ENCODE measurements at places on chromosomes 7 and 10. TPM values are rescaled to one million over a fixed set of nuclear protein-coding genes. Genes with fewer than 3 reads are reported as not detected.
A peak's percentile ranks its signal among the peaks of the same experiment; 100 is the strongest.

DNA sequence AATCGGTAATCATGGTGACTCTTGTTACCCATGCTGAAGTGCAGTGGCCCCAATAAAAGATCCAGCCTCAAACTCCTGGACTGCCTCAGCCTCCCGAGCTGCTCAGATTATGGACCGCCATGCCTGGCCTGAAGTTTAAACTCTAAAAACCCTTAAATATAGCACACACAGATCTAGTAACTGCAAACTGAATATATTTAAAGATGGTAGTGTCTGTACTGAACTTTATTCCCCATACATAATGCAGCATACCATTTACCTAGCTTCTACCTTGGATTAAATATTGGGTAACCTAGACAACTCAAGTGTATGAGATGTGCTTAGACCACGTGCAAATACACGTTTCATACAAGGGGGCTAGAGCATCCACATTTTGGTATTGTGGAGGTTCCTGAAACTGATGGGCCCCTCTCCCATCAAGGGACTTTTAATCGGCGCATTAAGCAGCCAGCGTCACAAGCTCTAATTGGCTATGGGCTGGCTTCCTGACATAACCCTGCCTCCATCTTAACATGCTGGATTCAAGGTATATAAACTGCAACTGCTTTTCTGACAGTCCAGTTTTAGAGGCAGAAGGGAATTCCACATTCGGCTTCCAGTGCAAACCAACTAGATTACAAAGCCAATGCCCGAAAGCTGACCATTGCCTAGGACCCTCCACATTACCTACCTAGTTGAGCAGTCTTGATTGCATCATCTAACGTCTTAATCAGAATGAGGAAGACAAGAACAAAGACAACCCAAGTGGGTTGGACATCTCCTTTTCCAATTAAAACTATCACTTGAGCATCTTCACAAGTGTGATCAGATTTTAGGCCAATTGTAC is 13.0 kb downstream of the HNRNPA2B1 start:
- peaks cover 3% of the 10 kb centered on the region for H3K4me1 ChIP-seq
- no peak overlapping the region for H3K4me3 ChIP-seq
- peaks cover 53% of the 10 kb centered on the region for H3K36me3 ChIP-seq
- no peak for DNase-seq
- no peak overlapping the region for H3K27ac ChIP-seq

GRCh38 chr10:123166618-123167017 is 12.4 kb downstream of the BUB3 start:
- DNase-seq, result no peak
- H3K27me3 ChIP-seq, result no peaks in the 10 kb centered on the region
- H3K4me3 ChIP-seq, result no peak overlapping the region
- no peak overlapping the region for H3K27ac ChIP-seq
- peaks cover 56% of the 10 kb centered on the region for H3K36me3 ChIP-seq

DNA sequence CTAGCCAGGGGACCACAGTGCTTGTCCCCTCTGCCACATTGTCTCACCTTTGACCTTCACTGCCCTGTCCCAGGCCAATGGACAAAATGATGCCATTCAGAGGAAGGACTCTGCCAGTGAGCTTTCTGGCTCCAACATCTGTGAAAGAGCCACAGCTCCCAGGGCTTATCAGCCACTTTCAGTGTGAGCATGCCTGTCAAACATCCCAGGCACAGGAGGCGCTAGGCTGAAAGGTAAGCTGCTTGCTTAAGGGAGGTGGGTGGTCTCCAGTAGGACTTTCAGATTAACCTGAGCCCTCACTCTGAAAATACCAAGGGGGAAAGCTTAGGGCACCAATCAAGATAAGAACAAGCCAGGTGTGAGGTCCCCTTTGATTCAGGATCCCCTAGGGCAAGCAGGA is 59.8 kb upstream of the GDF10 start:
- no peaks in the 10 kb centered on the region for H3K4me1 ChIP-seq
- DNase-seq, result no peak

- no peak overlapping the region for H3K27ac ChIP-seq
- H3K4me3 ChIP-seq, result no peak overlapping the region
- H3K27me3 ChIP-seq, result no peaks in the 10 kb centered on the region
- peak; percentile 28 for DNase-seq
- no peaks in the 10 kb centered on the region for H3K4me1 ChIP-seq
Measured at GRCh38 chr7:37052705-37053104, 328.4 kb upstream of the AOAH start.

ELAPOR2 gene
- total RNA-seq, result 6.2 TPM

GRCh38 chr7:94272821-94273583 is 121.7 kb upstream of the COL1A2 start:
- H3K27ac ChIP-seq, result no peak overlapping the region
- no peaks in the 10 kb centered on the region for H3K36me3 ChIP-seq
- no peak for DNase-seq
- H3K4me1 ChIP-seq, result no peaks in the 10 kb centered on the region
- no peaks in the 10 kb centered on the region for H3K27me3 ChIP-seq

DNA sequence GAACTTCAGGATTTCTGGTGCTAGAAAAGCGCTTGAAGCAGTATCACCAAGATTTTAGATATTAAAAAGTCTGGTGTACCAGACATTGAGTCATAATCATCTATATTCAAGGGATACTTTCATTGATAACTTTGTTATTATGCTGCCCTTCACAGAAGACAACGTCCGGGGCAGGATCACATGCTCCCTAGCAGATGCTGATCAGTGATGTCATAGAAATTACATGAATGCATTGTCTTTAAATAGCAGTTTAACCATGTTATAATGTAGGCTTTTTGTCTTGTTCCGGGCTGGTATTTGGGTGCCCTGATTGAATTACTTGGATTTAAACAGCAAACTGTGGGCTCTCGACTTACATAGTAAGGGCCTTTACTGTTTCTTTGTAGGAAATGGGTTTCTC is 54.0 kb downstream of the VWA2 start:
- no peaks in the 10 kb centered on the region for H3K4me1 ChIP-seq
- H3K27ac ChIP-seq, result no peak overlapping the region
- peaks cover 3% of the 10 kb centered on the region for H3K36me3 ChIP-seq
- no peak overlapping the region for H3K4me3 ChIP-seq

DNA sequence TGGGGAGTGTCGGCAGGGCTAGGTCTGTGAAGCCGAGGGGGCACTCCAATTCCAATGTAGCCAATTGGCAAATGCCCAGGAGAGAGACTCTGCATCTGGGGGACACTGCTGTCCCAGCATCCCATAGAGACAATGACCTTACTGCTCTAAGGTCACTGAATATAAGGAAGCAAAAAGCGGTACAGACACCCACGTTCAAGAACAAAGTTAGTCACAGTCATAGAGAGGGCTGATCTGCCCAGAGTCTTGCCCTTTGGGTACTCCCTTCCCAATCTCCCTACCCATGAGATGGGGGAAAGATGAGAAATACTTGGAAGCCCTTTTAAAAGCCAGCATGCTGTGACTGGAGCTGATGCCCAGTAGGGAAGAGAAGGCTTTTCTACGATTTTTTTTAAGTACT is 76.3 kb upstream of the GSDME start:
- no peak overlapping the region for H3K4me3 ChIP-seq
- peak overlapping the region; percentile 63 for H3K27ac ChIP-seq
- H3K27me3 ChIP-seq, result no peaks in the 10 kb centered on the region
- H3K36me3 ChIP-seq, result peaks cover 37% of the 10 kb centered on the region

FMC1 gene
- total RNA-seq, result 5.1 TPM

MEIG1 gene
- not detected for total RNA-seq

OR6B1 gene
- not detected for total RNA-seq

GRCh38 chr7:1046722-1047679 is 2.7 kb downstream of the GPR146 start:
- H3K27me3 ChIP-seq, result peaks cover 3% of the 10 kb centered on the region
- peaks cover 56% of the 10 kb centered on the region for H3K4me1 ChIP-seq
- no peaks in the 10 kb centered on the region for H3K36me3 ChIP-seq

DNA sequence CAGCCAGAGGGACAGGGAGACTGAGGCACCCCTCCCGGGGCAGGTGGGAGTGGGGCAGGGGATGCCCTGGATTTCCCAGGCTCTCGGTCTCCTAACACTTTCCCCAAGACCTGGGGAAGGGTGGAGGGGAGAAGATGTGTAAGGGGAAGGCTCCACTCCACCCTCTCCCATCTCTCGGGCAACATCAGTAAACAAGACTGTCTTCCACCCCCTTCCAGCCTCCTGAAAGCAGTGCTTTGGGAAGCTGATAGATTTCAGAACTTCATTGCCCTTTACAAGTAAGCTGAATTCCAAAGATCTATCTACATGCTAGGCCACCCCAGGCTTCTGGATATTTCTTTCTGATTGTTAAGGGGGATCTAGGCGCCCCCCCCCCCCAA is 3.7 kb downstream of the FLNC start:
- no peak for DNase-seq
- no peaks in the 10 kb centered on the region for H3K36me3 ChIP-seq
- no peak overlapping the region for H3K4me3 ChIP-seq
- H3K4me1 ChIP-seq, result peaks cover 22% of the 10 kb centered on the region

GRCh38 chr10:89867964-89868363 is 166.6 kb downstream of the KIF20B start:
- no peak overlapping the region for H3K27ac ChIP-seq
- no peak overlapping the region for H3K4me3 ChIP-seq
- DNase-seq, result no peak
- H3K4me1 ChIP-seq, result no peaks in the 10 kb centered on the region
- no peaks in the 10 kb centered on the region for H3K36me3 ChIP-seq
- H3K27me3 ChIP-seq, result no peaks in the 10 kb centered on the region

LEP gene
- total RNA-seq, result not detected

- no peak overlapping the region for H3K27ac ChIP-seq
- H3K36me3 ChIP-seq, result no peaks in the 10 kb centered on the region
- H3K4me3 ChIP-seq, result no peak overlapping the region
- no peaks in the 10 kb centered on the region for H3K27me3 ChIP-seq
- DNase-seq, result no peak
Measured at GRCh38 chr7:123746055-123746454, 2.7 kb downstream of the WASL start.

- no peak overlapping the region for H3K27ac ChIP-seq
- no peak for DNase-seq
- no peaks in the 10 kb centered on the region for H3K4me1 ChIP-seq
Measured at GRCh38 chr7:20749906-20750305, 36.8 kb downstream of the SP8 start.

DNA sequence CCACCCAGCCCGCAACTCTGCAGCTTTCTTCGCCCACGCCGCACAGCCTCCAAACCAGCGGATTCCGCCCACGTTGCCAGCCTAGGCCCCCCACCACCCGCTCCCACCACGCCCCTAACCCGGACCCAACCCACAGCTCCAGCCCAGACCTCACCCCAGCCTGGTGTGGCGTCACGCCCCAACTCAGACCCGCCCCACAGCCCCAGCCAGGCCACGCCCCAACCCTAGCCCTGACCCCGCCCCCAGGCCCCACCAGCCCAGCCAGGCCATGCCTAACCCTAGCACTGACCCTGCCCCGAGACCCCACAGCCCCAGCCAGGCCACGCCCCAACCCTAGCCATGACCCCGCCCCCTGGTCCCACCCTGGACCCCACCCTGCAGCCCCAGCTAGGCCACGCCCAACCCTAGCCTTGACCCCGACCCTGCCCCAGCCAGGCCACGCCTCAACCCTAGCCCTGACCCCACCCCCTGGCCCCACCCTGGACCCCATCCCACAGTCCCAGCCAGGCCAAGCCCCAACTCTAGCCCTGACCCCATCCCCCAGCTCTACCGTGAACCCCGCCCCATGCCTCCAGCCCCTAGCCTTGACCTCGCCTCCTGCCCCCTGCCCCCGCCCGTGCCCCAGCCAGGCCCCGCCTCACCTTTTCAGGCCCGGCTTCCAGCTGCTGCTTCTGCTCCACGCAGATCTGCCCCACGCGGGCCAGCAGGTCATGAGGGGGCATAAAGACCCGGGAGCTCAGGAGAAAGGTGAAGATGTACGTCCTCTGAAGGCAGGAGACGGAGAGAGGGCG is 64.0 kb downstream of the RASGEF1A start:
- no peak overlapping the region for H3K27ac ChIP-seq
- DNase-seq, result peak; percentile 57
- peak overlapping the region; percentile 48 for H3K4me3 ChIP-seq
- H3K36me3 ChIP-seq, result peaks cover 20% of the 10 kb centered on the region

DNA sequence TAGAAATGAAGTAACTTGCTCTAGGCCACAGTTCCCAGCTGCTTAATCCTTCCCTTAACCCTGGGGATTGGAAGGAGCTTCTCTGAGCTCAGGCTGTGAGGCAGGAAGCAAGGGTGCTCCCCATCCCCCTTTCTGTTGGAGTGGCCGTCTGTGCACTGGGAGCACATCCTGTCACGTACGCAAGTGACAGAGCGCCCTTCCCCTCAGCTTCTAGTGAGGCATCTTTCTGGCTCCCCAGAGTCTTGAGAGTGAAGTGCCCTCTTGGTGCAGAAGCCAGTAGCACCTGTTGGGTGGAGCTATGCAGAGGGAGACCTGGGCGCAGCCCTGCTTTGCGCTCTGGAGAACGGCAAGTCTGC is 47.8 kb downstream of the SHH start:
- H3K4me1 ChIP-seq, result peaks cover 35% of the 10 kb centered on the region
- H3K4me3 ChIP-seq, result no peak overlapping the region
- H3K27me3 ChIP-seq, result no peaks in the 10 kb centered on the region
- H3K36me3 ChIP-seq, result peaks cover 27% of the 10 kb centered on the region
- peak overlapping the region; percentile 68 for H3K27ac ChIP-seq
- DNase-seq, result peak; percentile 60

DNA sequence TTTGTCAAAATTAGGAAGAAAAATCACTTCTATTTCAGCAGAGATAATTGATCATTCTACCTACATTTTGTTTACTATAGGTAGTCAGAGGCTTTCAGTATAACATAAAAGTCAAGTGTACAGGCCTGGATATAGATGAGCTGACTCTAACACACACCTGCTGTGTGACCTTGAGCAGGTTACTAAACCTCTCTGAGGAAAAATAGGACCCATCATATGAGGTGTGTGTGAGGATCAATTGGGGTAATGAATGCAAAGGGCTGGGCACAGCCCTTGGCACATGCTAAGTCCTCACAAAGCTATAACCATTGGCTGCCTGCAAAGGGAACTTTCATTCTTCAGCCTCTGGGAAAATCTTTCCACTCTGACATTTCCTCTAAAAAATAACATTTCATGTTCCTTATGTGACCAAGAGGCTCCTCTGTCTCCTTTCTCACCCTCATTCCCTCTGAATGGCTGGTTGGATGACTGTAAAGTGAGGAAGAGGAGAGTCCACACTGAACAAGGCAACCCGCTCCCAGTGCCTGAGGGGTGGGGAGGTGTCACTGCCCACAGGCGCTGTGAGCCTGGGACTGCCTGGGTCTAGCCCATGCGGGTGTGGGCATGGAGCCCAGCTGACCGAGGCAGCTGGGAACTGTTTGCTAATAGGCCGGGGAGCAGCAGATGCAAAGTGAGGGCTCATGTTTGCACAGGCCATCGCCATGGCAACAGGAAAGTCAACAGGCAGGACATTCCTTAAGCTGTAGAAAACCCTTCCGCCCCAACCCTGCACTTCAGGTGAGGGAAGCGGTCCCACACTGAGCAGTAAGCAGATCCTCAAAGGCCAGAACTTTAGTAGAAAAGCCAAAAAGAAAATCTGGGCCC is 36.8 kb downstream of the MYOF start:
- DNase-seq, result no peak
- no peak overlapping the region for H3K4me3 ChIP-seq
- no peaks in the 10 kb centered on the region for H3K4me1 ChIP-seq
- H3K36me3 ChIP-seq, result no peaks in the 10 kb centered on the region

MMD2 gene
- total RNA-seq, result not detected
